ENCODE measurements at places on chromosomes 3 and 15.

GRCh38 chr3:38646630-38647029 is 2.9 kb downstream of the SCN5A start:
- DNase-seq = peak; percentile 72

DNA sequence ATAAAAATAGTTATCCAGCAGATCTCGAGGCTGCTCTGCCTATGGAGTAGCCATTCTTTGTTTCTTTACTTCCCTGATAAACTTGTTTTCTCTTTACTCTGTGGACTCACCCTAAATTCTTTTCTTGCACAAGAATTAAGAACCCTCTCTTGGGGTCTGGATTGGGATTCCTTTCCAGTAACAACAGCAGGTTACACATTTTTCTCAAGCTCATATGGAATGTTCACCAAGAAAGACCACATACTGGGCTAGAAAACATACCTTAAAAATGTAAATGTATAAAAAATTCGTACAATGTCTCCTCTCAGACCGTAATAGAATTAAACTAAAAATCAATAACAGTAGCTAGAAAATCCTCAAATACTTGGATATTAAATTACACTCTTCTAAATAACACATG is 299.2 kb downstream of the CNTN3 start:
- DNase-seq = no peak

- DNase-seq = no peak
Measured at GRCh38 chr3:106068381-106068780, 199.6 kb upstream of the CBLB start.

DNA sequence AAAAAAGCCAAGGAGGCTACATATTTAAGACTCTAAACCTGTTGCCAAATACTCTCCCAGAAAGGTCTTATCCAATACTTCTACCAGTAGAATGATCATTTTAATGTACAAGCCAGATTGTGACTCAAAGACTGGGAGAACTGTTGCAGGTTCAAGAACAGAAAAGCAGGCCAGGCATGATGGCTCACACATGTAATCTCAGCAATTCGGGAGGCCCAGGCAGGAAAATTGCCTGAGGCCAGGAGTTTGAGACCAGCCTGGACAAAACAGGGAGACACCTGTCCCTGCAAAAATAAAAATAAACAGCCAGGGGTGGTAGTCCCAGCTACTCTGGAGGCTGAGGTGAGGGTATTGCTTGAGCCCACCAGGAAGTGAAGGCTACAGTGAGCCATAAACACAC is 17.8 kb upstream of the THUMPD3 start:
- DNase-seq = no peak

DNA sequence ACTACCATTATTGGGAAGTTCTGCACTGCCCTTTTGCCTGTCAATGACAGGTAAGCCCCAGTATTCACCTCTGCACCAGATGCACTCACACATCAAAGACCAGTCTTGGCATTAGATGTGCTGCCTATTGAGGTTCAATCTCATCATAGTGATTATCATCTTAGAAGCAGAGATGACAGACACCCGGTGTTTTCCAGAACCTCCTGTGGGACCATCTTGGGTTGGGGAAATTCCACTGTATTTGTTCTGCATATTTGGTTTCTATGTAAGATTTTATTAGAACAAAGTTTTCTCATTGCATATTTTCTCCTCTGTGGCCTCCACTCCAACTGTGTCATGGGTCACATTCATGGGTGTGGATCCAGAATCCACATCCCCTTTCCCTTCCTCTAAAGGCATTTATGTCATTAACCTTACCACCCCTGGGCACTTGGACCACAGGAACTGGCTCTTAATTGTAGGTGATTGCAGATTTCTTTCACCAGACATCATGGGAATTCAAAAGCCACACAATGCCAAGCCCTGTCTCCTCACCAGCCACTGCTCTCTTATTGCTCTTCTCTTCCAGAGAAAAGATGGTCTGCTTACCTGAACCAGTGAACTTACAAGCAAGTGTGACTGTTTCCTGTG is 31.2 kb downstream of the PLA1A start:
- no peak for DNase-seq

DNA sequence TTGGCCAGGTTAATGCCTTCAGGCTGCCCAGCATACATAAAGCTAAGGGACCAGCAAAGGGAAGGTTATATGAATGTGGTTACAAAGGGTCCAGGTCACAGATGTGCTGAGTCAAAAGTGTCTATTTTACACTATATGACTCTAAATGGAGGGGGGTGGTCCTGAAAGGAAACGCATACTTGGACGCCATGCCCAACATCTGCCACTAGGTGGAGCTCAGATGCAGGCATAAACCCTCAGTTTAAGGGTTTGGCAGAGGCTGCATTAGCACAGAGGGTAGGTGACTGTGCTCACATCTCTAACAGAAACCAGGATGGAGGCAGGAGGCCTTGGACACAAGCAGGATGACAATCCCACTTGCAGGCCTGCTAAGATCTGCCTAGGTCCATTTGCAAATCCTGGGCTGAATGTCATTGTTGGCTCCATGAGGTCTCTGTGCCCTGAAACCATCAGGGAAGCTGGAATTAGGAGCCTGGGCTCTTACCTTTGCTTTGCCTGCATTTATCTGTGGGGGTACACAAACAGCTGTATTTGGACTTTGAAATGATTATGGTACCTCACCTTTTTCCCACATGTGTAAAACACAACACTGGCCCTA is 55.8 kb downstream of the ZNF621 start:
- DNase-seq = peak; percentile 84

- DNase-seq = no peak
Measured at GRCh38 chr3:81216192-81216591, 545.3 kb downstream of the GBE1 start.

DNA sequence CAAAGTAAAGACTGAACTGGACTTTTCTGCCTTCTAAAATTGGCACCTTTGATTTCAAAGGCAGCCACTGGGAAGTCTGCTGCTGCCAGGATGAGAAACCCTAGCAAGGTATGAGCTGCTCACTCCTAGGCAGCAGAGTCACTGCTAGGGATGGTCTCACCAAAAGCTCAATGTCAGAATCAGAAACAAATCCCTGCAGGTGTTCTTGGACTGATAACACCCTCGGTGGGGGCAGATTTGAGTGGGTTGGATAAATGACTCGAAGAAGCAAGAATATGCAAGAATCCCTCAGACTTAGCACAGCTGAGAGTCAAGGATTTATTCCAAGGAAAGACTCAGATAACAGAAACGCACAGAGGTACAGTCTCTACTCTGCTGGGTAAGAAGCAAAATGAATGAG is 90.4 kb downstream of the PRICKLE2 start:
- no peak for DNase-seq

GRCh38 chr3:49238274-49239127 is 38.5 kb downstream of the C3orf62 start:
- peak; percentile 99 for DNase-seq

- peak; percentile 93 for DNase-seq
Measured at GRCh38 chr3:150451329-150452048, 43.4 kb downstream of the TSC22D2 start.

- peak; percentile 81 for DNase-seq
Measured at GRCh38 chr3:149879872-149880271, 66.9 kb downstream of the RNF13 start.

DNA sequence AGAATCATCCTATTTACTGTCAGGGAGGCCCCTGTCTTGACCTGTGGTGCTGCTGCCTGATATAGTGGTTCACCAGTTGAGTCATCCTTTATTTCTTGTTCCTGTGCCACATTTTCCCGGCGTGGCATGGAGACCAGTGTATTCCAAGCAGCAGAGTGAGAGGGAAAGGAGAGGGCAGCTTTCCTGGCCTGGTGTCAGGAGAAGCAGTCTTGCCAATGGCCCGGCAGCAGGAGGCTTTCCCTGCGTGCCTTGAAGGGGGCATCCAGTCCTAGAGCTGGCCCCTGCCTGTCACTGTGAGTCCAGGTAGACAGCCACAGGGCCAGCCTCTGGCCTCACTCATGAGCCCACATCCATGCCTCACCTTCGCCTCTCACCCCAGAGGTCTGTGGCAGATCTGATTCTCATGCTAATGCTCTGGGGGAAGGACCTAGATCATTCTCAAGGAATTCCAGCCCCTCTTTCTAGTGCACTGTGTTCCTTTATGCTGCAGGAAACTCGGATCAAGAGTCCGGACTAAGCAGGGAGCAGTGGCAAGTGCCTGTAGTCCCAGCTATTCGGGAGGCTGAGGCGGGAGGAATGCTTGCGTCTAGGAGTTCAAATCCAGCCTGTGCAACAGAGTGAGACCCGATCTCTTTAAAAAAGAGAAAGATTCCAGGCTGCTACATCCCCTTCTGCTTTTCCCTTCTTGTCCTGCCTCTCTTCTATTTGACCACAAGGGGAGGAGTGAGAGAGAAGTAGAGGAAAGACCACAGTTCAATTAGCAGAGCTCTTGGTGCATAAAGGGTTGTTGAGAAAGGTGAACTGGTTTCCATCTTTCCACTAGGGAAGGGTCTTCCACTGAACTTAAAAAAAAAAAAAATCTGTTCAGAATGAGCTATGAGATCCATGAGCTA is 66.8 kb upstream of the HACD2 start:
- no peak for DNase-seq

GRCh38 chr15:50907601-50908208 is 778 bp upstream of the AP4E1 start:
- DNase-seq = peak; percentile 80

DNA sequence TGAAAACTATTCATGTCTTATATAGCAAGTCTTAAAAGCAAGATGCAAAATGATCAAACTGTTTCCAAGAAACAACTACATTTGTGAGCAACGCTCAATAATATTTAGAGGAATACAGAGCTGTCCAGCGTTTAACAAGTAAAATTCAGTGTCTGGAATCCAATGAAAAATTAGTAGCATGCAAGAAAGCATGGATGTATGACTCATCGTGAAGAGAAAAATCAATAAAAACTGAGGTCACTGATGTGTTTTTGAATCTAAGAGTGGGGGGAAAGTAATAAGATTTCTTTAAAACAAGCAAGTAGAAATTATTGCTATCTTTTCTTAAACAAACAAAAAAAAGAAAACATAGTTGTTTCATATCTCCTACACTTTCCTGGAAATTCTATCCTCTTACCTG is 600.3 kb upstream of the GOLIM4 start:
- no peak for DNase-seq

GRCh38 chr15:100341750-100342560 is at the start of gene ADAMTS17:
TSS of gene ADAMTS17 (minus strand) at chr15:100341975. CDS start at chr15:100341899, 76 bp downstream.
- DNase-seq = peak; percentile 94

- no peak for DNase-seq
Measured at GRCh38 chr3:44104043-44104442, 137.6 kb upstream of the TOPAZ1 start.
